ENCODE measurements at places on chromosomes 13 and 19.

GRCh38 chr19:49556412-49557398 is 23.7 kb downstream of the NOSIP start:
- no peak for DNase-seq

GRCh38 chr13:90108547-90108946 is 1238.9 kb upstream of the MIR17HG start:
- DNase-seq: no peak

GRCh38 chr13:29858667-29859066 is 8.2 kb upstream of the UBL3 start:
- DNase-seq: no peak

DNA sequence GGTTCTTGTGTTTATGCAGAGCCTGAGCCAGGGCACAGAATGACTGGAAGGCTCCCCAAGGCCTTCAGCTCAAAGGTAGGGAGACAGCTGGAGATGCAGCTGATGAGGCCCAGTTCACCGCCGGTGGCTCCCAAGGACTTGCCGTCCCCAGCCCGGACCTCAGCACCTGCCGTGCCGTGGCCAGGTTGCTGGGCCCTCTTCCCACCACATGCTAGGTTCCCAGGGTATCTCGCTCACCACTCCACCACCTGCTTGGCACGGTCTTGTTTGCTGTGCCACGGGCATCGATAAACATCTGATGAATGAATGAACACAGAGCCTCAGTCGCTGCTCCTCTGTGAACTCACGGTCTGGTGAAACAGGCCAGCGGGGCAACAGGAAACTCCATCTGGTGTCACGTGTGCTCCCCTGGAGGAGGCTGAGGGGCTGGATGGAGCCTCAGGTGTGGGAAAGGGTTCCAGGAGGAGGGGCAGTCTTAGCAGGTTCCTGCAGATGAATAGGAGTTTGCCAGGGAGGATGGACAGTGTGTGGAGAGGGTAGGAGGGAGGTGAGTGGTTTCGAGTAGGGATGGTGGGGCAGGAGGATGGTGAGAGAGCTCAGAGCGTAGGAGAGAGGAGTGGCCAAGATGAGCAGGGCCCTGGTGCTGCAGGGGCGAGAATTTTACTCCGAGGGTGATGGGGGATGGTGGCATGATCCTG is 3.6 kb upstream of the KLK14 start:
- no peak for DNase-seq

DNA sequence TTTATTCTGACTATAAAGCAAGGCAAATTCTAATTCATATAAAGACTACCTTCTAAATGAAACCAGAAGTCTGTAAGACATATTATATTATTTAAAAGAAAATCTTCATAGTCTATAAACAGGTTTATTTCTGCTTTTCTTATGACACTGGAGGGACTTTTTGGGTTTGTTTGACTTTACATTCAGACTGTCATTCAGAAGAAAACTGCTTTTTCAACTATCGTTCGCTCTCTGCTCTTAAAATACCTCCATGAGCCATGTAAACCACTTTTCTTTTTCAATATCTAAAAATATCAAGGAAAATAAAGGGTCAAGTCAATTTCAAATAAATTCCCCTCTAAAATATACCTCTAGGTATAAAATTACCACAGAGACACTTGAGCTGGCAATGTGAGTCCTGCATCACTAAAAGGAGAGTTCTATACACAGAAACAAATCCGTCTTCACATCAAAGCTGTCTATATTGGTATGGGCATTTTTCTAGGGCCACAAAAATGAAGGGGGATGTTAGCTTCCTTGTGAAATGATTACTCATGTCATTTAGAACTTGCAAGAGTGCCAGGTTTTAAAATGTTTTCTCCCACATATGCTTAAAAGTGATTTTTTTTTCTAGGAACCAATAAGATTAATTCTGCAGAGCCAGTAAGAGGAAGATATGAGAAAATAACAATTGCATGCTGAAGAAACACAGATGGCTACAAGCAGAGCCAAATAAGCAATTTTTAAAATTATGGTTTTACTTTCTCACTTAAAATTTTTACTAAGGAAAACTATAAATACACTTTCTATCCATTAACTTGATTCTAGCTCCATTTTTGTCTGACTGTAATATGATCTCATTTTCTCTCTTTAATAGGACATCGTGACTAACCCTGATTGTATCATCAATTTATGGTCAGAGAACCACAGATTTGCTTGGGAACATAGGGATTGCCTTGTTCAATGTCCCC is 181.8 kb downstream of the TBC1D4 start:
- no peak for DNase-seq

DNA sequence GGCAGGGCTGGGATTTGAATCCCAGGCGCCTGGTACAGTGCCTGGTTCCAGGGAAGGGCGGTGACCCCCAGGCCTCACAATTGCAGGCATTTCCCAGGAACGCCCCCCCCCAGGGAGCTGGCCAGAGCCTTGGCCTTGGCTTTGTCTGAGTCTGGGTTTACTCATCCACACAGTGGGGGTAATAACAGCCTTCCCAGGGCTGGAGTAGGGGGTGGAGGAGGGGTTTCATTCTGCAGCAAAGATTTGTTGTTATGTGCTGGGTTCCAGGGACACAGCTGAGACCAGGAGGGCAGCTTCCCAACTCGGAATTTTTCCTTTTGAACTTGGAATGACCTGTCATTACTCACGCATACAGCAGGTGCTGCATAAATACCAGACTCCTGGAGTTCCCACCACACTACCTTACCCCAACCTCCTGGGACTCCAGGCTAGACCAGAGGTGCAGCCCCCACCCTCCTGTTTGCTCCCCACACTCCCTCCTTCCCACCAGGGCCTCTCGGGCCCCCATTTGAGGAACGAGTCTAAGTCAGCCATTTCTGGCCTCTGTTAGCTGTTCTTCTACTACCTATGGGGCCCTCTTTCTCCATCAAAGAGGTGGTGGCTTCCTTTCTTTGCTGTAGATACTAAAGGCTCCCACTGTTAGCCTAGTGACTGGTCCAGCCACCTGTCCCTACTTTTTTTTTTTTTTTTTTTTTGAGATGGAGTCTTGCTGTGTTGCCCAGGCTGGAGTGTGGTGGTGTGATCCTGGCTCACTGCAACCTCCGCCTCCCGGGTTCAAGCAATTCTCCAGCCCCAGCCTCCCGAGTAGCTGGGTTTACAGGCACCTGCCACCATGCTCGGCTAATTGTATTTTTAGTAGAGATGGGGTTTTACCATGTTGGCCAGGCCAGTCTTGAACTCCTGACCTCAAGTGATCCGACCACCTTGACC is 1.6 kb upstream of the ADAMTS10 start:
- DNase-seq: no peak

DNA sequence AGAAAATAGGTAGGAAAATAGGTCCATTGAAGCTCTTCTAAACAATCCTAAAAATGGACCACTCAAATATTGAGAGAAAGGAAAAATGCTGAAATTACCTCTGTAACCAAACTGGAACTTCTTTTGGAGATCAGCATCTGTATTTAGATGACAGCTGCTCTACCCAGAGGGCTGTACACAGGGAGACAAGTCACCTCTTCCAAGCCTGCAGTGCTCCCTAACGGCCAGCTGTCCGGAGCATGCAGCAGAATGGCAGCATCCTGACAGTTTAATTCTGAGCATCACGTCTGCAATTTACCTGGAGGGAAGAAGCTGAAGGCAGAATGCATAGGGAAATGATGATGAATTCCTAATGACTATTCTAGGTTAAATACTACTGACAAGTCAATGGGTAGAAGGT is 62.8 kb upstream of the DIAPH3 start:
- no peak for DNase-seq

GRCh38 chr19:48553676-48554384 is 1.9 kb downstream of the SULT2B1 start:
- DNase-seq: no peak

GRCh38 chr19:18514800-18515682 is 6.8 kb downstream of the ELL start:
- no peak for DNase-seq

GRCh38 chr19:4455719-4456475 is 1.7 kb downstream of the UBXN6 start:
- no peak for DNase-seq

GRCh38 chr19:11191273-11191755 is 6.0 kb downstream of the KANK2 start:
- no peak for DNase-seq

DNA sequence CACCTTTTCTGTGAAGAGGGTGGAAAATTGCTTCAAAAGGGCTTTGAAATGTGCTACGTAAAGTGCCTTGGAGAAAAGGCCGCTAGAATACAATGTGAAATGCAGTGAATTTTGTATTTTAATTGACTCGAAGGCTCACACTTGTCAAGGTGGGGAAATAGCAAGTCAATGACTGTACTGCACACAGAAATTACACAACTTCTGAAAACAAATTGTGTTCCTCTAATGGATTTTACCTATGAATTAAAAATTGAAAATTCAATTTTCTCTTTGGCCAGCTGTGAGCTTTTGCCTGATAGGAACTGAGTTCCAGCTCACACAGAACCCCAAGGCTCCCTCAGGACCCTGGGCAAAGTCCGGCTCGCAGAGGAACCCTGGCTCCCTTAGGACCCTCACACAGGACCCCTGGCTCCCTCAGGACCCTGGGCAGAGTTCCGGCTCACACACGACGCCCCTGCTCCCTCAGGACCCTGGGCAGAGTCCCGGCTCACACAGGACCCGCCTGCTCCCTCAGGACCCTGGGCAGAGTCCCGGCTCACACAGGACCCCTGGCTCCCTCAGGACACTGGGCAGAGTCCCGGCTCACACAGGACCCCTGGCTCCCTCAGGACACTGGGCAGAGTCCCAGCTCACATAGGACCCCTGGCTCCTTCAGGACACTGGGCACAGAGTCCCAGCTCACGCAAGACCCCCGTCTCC is 324.9 kb downstream of the UQCRFS1 start:
- DNase-seq: no peak

GRCh38 chr19:12733369-12734214 is 892 bp downstream of the TRIR start:
- no peak for DNase-seq

- peak; percentile 80 for DNase-seq
These were observed 504 bp upstream of the TRIM13 start for GRCh38 chr13:49996161-49996915.

DNA sequence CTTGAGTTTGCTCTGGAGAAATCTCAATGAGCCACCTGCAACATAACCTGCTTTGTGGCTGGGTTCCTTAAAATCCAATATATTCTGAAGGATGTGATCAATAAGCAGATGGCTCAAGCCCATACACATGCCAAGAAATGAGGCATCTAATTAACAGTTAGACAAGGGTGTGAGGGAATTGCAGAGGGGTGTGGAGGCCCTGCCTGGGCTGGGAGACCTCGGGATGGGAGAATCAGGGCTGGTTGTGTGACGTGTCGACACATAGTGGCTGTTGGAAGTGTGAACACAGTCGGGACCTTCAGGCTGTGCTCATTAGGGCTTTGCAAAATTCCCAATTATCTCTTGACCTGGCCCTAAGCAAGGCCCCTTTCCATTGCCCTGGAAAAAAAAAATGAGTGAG is 362.0 kb upstream of the TMTC4 start:
- DNase-seq: no peak

DNA sequence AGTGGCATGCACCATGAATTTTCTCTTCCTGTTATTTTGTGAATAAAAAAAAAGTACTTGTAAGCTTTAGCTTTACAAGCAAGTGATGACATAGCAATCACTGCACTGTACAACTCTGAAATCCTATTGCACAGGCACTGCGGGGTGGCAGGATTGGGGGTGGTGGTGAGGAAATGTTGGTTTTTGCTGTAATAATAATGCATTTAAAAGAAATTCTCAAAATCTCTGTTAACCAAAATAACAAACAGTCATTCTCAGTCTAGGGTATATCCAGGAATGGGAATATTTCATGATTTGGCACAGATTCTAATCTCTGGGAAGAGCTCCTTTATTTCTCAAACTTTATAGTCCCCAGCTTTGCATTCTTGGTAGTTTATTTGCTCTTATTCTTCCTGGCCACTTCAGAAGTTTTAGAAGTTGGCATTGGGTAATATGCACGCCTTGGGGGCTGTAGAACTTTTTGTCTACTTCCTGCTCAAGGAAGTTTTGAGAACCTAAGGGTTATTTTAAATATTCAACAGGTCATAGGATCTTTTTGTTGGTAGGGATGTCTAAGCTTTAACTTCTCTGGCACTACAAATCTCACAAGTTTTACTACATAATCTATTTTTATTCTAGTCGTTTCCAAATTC is 353.0 kb upstream of the KLF12 start:
- DNase-seq: no peak

- no peak for DNase-seq
These were observed 1.9 kb downstream of the C2CD4C start for GRCh38 chr19:406971-407510.

- no peak for DNase-seq
These were observed 650.5 kb upstream of the SLC10A2 start for GRCh38 chr13:103716718-103717117.

GRCh38 chr19:22619932-22620331 is 14.2 kb upstream of the ZNF492 start:
- no peak for DNase-seq

GRCh38 chr13:74438901-74439300 is 304.7 kb upstream of the KLF12 start:
- no peak for DNase-seq

DNA sequence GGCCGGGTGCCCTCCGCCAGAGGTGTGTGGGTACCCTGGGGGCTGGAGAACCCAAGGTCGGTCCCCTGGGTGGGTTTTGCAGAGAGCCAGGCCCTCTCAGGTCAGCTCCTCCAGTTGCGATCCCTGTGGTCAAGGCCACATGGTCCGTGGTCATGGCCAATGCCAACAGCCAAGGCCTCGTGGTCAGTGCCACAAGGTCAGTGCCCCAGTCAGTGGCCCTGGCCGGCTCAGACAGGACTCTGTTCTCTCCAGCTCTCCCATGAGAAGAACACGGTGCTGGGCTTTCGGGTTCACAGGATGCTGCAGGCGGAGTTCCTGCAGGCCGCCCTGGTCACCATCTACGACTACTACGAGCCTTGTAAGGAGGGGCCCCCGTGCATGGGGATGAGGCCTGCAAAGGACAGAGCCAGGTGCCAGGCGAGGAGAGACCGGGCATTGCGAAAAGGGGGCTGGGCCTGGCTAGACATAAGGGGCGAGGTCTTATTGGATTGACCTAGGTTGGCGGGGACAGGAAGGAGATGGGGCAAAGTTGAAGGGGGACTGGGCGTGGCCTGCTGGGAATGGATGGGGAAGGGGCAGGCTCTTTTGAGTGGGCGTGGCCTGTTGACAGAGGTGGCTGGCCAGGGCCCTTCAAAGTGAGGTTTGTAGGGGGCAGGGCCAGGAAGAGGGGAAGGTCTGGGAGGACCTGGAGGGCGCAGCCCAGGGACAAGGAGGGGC is 15.2 kb upstream of the SHFL start:
- no peak for DNase-seq

GRCh38 chr19:10133596-10133995 is 13.9 kb upstream of the EIF3G start:
- DNase-seq: no peak

All from right renal cortex interstitium (tissue), 3 donors.